GM04503 (cell line): ENCODE measurements at places on chromosomes 16 and 17.

- no peak for DNase-seq
Measured at GRCh38 chr17:27818401-27819105, 18.2 kb upstream of the NOS2 start.

DNA sequence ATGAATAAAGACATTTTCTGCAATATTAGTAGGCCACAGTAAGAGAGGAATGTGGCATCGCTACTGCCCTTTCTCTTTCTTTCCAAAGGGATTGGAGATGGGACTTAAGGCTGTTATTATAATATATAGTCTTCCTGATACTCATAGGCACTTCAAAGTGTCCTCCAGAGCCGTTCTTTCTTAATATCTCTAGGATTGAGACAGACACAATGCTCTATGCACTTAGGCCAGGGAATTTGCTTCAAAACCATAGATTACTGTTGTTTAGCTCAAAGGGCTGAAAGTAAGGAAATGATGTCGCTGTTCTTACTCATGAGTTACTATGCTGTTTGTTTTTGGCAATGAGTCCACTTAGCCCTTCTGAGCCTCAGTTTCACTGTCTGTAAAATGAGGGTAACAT lies 590.5 kb downstream of the CDH11 start:
- no peak for DNase-seq

GRCh38 chr16:87048038-87048729 lies 269.0 kb downstream of the C16orf95 start:
- DNase-seq: no peak

DNA sequence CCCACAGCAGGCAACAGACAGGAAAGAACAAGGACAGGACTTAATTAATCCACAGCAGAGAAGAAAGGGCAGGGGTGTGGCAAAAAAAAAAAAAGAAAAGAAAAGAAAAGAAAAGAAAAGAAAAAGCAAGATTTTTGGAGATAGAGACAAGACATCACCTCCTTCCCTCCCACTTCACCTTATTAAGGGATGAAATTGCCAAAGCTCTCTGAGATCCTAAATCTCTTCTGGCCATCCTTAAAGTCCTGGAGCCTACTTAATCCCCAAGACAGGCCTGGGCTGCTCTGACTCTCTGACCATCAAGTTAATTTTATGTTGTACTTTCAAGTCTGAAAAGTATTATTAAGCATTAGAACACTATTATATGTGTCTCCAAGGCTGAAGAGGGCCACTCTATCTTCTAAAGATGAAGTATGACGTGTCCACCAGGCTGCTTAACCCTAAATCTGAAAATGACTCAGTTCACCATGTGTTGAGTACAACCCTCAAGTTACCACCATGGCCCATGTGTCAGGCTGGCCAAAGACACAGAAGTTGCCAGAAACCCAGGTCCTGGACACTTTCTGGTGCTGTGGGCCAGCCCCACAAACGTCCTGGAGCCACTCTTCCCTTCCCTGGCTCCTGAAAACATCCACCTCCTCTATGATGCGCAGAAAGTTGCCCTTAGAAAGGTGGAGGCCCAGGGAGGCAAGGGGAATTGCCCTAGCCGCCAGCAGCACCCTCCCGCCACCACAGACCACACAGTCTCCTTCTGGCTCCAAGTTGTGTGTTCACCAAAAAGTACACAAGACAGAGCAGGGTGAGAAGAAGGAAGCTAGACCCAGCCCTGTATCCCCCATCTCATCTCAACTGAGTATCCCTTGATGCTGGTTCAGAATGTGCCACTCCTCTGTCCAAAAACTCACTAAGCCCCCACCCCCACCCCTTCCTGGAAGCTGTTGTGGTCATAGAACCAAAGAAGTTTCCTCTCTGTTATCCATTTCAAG lies 2.7 kb downstream of the SOCS1 start:
- DNase-seq: no peak

DNA sequence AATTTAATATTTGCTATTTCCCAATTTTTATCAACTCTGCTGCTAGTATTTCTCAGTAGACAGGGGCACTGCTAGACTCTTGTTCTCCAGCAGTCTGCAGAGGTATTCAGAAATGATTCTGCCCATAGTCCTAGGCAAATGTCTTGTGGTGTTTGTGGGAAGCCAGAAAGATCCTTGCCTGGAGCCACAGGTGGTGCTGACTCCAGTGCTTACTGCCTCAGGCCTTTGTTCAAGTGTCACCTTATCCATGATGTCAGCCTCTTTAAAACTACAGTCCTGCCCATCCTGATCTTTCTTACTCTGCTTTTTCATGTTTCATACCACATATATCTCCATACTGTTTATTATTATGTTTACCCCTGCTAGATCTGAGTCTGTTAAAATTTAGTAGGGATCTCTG lies 26.5 kb downstream of the ZSWIM7 start:
- DNase-seq: no peak

DNA sequence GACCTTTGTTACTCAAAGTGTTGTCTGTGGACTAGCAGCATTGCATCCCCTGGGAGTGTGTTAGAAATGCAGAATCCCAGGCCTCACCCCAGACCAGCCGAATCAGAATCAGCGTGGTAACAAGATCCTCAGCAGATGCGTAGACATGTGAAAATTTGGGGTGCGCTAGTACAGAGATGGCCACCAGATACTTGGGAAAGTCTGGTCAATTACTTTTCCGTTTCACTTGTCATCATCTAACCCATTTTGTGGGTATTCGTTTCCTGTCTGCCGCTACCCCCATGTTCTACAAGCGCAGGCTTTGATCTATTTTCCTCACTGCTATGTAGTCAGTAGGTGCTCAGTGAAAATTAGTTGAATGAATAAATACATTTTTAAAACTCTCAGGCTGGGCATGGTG lies 33.1 kb upstream of the HERPUD1 start:
- DNase-seq: no peak

DNA sequence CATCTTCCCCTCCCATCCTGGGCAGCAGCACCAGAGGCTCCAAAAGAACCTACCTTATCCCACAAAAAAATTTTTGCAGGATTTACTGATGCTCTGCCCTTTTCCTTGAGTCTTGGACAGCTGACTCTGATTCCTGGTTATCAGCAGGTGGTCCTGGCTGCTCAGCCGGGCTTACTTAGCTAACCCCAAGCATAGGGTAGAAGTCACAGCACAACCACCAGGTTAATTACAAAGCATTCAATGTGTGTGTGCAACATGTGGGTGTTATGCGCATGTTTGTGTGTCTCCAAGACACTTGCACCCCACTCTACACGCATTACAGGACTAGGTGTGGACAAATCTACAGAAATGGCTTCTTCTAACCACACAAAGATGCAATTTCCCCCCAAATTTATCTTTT lies 36.3 kb downstream of the PECAM1 start:
- DNase-seq: no peak

DNA sequence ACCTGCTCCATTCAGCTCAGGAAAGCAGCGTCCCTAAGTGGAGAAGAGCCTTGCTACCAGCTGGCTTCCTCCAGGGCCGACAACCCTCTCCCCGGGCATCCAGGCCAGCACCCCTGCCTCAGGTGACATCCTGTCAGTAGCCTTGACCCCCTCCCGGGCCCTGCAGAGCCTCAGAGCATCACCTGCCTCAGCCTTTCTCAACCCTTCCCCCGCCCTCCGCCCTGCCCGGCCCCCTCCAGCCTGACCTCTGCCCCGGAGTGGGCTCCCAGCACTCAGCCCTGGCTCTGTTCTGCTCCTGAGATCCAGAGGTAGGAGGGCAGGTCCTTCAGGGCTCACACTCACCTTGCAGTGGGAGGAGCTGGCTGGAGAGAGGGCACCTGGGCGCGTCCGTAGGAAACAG lies 73.8 kb upstream of the METRNL start:
- no peak for DNase-seq

DNA sequence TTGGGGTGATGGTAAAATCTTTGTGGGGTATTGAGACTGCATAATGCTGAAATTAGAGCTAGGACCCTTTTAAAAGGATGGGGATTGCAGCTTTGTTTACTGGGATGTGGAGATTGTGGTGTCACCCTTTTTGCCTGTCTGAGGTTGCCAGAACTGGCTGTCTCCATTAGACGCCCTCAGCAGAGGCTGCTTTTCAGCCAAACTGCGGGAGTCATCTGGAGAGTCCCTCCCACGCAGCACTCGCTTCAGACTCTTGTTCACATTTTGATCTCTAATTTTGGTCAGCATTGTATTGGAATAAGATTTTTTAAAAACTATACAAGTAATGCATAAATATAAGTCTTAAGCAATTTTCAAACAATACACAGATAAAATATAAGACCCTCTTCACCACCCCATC lies 27.9 kb upstream of the JPT2 start:
- DNase-seq: no peak

GRCh38 chr16:70270176-70270575 lies 18.4 kb upstream of the EXOSC6 start:
- DNase-seq: no peak

- peak; percentile 28 for DNase-seq
Measured at GRCh38 chr16:87740441-87740840, 25.3 kb downstream of the KLHDC4 start.

DNA sequence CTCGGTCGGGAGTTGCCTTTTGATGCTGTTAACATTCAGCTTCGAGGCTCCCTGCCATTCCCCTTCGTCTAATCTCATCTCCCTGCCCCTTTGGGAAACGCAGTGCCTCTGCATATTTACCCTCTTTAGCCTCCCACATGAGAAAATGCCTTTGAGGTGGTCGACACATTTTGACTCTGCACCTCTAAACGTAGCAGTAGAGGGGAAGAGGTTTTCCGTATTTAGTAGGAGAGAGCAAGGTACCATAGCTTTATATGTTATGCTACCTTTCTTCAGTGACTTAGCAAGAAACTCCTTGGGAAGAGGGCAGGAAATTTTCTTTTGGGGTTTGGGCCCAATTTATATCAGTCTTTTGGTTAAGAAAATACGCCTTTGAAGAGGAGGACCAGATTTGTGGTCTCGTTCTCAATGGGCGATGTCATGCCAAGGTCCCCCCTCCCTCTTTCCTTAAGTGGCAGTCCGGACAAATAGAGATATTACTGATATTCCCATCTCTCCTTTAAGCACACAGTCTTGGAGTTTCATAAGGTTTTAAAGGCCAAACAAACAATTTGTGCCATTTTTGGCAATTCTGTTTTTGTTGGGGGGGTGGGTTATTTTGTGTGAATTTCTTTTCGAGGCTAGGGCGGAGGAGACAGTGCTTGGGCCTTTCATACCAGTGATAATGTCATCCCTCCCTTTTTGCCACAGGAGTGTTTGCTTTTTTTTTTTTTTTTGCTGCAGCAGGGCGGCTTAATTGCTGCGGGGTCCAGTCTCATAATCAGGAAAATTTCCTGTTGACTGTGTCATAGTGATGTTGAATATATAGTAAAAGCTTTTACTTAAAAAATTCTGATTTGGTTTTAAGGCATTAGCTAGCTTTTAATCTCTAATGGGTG lies 1.5 kb downstream of the PAFAH1B1 start:
- no peak for DNase-seq

GRCh38 chr17:3688852-3689261 lies 7.1 kb downstream of the P2RX5 start:
- no peak for DNase-seq

- DNase-seq: peak; percentile 49
Measured at GRCh38 chr16:70573451-70574121, 50.0 kb downstream of the SF3B3 start.

DNA sequence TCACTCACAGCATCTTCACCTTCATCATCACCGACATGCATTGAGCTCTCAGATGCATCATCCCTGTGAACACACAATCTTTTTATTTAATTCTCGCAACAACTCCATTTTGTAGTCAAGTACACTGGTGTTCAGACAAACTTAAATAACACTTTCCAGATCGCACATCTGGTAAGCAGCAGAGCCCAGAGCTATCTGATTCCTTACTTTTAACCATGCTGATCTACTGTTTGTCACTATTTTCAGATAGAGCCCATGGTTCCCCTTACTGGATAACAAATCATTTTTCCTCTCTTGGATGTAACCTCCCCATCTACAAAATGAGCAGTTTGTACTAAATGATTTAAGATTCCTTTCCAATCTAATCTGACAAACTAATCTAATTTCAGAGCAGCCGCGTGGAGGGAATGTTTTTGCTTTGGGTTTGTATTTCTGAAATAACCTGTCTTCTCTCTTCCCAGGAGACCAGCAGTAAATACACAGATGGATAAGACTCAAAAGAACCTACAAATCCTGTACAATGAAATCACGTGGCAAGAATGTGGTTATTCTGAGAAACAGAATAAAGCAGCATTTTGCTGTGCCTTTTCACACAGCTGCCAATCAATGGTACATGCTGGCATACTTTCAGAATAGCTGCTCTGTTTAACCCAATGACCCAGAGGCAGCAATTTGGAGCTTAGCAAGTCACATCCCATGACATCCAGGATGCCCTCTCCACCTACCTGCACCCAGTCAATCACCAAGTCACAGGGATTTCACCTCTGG lies 72.9 kb upstream of the CCL2 start:
- no peak for DNase-seq

DNA sequence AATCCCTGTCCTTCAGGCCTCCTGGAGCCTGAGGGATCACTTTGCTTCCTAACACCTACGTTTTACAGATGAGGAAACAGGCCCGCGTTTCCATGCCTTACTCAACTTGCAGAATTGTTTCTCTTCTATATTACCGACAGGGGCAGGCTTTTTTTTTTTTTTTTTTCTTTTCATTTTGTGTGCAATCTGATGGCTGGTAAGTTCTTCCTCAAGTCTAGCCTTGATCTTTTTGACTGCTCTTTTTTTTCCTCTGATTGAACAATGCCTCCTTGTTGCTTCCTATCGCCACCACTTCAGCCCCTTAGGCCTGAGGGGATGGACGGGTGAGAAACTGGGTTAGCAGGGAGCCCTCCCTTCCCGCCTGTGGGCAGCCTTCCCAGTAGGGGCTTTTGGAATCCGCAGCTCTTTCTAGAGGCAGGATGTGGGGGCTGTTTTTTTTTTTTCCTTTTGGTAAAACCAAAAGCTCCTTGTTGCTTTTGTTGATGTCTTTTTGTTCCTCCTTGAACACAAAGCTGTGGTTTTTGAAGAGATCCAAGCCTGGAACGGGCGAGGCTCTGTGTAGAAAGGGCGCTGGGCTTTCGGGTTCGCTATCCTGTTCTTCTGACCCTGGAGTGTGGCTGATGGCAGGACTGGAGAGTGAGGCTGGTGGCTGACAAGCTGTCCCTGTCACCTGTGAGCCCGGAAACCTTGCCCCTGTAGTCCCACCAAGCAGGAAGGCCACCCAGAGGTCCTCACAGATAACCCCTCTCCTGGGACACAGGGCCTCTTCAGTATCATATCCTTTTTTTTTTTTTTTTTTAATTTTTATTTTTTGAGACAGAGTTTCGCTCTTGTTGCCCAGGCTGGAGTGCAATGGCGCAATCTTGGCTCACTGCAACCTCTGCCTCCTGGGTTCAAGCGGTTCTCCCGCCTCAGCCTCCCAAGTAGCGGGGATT lies 14.0 kb downstream of the LASP1 start:
- DNase-seq: no peak

- no peak for DNase-seq
Measured at GRCh38 chr17:39191750-39192510, 5.5 kb downstream of the CACNB1 start.
